ENCODE measurements at places on chromosomes 13 and 19.

DNA sequence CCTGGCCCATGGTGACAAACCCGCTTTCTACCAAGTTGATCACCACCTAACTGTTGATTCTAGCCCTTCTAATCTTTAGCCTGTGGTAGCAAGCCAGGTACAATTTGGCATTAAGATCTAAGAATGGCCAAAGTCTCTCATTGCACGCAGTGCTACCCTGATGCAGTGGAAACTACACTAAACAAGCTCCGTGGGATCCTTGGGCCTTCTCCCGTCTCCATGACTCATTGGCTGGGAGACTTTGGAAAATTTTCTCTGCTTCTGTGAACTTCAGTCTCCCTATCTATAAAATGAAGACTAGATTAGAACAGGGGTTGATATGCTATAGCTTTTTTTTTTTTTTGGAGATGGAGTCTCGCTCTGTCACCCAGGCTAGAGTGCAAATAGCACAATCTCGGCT, 223.0 kb downstream of the TSHZ3 start:
- H3K4me3 ChIP-seq: no peak overlapping the region
- H3K4me1 ChIP-seq: no peaks in the 10 kb centered on the region
- H3K36me3 ChIP-seq: no peaks in the 10 kb centered on the region
- H3K27me3 ChIP-seq: no peaks in the 10 kb centered on the region
- DNase-seq: no peak
- no peak overlapping the region for H3K27ac ChIP-seq

DNA sequence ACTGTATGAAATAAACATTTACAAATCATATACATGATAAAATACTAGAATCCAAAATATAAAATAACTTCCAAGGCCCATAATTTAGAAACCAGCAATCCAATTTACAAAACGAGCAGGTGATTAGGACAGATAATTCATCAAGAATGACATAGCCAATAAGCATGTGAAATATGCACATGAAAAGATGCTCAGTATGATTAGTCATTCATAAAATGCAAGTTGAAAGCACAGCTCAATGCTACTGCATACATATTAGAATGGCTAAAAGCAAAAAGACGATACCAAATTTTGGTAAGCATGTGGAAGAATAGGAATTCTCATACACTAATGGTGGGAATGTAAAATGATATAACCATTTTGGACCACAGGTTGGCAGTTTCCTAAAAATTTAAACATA, 837.2 kb upstream of the MIR17HG start:
- no peaks in the 10 kb centered on the region for H3K36me3 ChIP-seq
- no peak overlapping the region for H3K4me3 ChIP-seq
- no peak for DNase-seq
- H3K27ac ChIP-seq: no peak overlapping the region

DNA sequence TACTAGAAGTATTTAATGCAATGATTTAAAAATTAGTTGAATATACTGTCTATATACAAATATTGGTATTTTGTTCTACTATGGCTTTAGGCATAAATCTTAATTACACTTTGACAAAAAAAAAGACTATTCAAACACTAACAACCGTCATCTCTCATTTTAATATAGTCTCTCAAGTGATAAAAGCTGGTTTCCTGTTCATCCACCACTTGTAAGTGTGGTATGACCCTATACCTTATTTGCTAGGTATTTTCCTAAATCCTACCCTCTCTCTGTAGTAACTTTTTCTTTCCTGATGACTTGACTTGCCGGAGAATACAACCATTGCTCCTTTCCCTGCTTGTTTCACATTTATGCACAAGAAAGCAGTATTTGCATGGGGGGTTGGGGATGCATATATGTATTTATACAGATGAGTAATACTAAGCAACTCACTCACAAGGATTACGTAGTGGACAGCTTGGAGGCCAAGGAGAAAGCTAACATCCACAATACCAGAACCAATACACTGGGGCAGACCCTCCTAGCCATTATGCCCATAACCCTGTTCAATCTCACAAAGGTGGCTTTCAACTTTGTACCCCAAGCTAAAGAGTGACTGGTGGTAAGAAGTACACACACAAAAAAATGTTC, 12.7 kb upstream of the EFNB2 start:
- H3K36me3 ChIP-seq: peaks cover 17% of the 10 kb centered on the region
- no peak for DNase-seq
- no peaks in the 10 kb centered on the region for H3K27me3 ChIP-seq
- peak overlapping the region; percentile 9 for H3K27ac ChIP-seq
- H3K4me3 ChIP-seq: no peak overlapping the region

DNA sequence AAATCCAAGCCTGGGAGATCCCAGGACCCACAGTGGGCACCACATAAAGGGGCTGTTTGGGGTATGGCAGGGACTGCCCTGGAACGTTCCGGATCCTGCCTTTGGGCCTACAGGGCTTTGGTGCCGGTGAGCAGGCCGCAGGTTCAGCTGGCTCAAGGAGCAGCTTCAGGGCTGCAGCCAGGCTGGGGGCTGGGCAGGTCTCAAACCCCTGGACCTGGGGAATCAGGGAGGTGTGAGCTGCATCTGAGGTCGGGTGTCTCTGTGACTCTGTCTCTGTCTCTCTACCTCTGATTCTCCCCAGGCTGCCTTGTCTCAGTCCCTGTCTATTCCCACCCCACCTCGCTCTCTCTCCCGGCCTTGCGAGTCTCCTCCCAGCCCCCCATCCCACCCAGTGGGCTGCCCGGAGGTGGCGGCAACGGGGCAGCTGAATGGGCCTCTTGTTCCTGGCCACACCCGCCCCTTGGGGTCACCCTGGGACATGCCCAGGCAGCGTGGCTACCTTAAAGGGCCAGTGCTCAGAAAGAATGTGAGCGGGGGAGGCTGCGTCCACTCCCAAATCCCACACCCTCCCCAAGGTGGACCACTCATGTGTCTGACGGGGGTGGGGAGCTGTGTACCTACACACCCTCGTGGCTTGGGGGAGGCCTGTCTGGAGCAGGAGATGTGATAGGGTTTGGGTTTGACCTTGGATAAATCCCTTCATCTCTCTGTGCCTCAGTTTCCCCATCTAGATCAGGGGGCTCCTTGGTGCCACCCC, 31.1 kb downstream of the NFIC start:
- no peak overlapping the region for H3K27ac ChIP-seq
- H3K27me3 ChIP-seq: no peaks in the 10 kb centered on the region
- peaks cover 6% of the 10 kb centered on the region for H3K36me3 ChIP-seq
- no peak for DNase-seq

DNA sequence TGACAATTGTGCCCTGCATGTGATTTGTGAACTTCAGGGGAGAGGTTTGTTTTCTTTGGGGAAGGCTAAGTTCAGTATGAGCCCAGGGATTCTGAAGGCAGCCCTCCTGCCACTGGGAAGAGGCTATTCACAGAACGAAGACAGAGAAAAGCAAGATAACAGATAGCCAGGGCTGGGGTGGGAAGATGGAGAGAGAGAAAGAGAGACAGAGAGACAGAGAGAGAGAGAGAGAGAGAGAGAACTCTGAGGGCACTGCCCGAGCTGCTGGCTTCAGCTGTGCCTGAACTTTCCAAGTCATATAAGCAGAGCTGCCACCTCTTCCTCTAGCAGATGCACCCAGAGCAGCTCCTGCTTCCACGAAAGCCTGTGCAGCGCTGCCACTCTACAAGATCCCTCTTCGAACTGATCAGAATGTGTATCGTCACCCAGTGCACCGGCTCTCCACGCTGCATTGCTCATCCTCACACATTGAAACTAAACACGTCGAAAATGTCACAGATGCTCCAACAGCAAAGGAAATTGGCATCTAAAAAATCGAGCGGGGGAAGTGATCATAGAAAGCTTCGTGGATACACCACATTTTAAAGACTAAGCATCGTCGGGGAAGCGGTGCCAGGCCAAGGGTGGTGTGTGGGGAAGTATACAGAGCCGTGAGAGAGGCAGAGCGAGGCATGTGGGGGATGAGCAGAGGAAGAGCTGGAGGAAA, 81.8 kb upstream of the SIAH3 start:
- DNase-seq: no peak
- no peaks in the 10 kb centered on the region for H3K4me1 ChIP-seq
- H3K27me3 ChIP-seq: peaks cover 22% of the 10 kb centered on the region
- H3K27ac ChIP-seq: no peak overlapping the region
- no peaks in the 10 kb centered on the region for H3K36me3 ChIP-seq

Measured in memory B cell (primary cell).